Stimulated activated CD4-positive, alpha-beta T cell treated with anti-CD3 and anti-CD28 coated beads, TNF-alpha, amount 100 ng/mL, for 24 hours (primary cell): ENCODE measurements at places on chromosomes 2 and 18.

DNA sequence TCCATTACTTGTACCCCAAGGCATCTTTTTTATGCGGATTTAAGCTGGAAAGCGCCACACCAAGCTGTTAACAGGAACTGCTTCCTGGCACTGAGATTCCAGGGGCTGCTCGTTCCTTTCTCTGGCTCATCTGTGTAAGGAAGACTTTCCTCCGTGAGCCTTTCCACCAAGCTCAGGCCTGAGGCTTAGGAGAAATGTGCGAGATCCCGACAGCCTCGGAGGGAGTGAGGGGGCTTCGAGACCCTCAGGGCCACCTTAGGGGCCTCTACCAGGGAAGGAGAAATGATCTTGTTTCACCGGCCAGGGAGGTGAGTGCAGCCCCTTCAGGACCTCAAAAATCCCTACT, 17.1 kb downstream of the B3GNT7 start:
- DNase-seq, result no peak

- DNase-seq, result no peak
Measured at GRCh38 chr2:234193977-234194563, 143.6 kb downstream of the SPP2 start.

GRCh38 chr2:70728128-70728527, 39.9 kb downstream of the ADD2 start:
- no peak for DNase-seq

DNA sequence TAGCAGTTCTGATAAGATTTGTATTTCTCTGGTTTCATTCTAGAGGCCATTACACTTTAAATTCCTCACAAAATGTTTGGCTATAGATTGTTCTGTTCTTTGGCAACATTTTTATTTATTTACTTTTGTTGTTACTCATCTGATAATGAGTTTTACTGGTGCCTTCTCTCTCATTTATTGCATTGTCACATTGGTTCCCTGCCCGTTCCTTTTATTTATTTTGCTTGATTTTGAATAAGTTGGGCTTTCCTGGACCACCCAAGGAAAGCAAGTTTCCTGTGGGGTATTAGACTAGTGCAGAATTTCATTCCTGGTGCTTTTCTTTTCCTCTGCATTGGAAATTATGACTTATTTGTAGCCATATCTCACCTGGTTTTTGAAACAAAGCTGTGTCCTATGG, 232.0 kb downstream of the SOCS6 start:
- DNase-seq, result no peak

- DNase-seq, result peak; percentile 36
Measured at GRCh38 chr2:230866756-230867523, 2.2 kb downstream of the ITM2C start.

DNA sequence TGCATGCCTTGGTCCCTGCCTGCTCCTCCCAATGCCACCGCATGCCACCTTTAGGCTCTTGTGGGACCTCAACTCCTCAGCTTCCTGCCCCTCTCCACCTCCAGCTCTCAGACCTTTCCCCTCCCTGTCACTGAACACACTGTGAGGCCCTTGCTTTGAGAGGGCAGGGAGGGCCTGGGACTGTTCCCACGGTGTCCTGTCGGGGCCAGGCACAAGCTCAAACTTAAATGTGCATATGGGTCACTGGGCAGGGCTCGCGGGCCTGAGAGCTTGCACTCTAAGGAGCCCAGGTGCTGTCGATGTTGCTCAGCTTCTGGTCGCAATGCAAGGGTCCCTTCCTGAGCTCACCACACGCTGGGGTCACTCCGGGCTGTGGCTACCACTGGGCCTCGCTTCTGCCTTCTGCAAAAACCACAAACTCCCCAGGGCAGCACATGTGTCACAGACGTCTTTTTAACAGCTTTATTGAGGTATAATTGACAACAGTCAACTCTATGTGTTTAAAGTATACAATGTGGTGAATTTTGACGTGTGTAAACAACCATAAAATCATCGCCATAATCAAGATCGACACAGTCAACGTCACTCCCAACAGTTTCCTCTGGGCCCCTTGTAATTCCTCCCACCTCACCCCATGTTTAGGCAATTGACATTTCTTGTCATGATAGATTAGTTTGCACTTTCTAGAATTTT, 11.9 kb upstream of the B3GNT7 start:
- DNase-seq, result no peak

- no peak for DNase-seq
Measured at GRCh38 chr18:43933177-43933576, 655.9 kb upstream of the SYT4 start.

DNA sequence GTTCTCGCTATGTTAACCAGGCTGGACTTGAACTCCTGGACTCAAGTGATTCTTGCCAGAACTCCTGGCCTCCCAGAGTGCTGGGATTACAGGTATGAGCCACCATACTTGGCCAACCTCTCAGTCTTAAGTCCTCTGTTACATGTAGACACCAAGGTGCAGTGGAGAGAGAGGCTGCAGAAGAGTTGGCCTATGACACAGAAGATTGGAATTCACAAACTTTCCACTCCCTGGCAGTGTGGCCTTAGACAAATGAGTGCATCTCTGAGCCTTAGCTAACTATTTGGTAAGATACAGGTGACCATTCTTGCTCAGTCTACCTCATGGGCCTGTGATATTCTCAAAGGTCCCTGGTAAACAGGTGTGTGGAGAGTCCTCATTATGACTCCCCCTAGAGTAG, 159.7 kb downstream of the MYCN start:
- DNase-seq, result no peak

DNA sequence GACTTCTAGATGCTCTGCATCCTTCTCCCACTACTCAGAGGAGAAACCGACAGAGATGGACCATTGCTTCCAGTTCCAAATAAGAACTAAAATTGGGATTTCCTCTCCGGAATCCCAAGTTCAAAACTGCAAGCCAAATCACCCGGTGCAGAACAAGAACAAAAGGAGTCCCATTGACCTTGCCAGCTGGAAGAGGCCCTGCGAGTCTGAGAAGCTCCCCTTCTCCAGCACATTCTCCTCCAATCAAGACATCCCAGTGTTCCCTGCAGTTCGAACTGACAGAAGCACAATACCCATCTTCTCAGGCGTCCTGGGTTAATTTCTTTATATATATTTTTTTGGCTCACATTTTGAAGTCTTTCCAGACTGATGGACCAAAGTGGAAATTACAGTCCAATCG, 195.3 kb upstream of the MEIS1 start:
- no peak for DNase-seq

DNA sequence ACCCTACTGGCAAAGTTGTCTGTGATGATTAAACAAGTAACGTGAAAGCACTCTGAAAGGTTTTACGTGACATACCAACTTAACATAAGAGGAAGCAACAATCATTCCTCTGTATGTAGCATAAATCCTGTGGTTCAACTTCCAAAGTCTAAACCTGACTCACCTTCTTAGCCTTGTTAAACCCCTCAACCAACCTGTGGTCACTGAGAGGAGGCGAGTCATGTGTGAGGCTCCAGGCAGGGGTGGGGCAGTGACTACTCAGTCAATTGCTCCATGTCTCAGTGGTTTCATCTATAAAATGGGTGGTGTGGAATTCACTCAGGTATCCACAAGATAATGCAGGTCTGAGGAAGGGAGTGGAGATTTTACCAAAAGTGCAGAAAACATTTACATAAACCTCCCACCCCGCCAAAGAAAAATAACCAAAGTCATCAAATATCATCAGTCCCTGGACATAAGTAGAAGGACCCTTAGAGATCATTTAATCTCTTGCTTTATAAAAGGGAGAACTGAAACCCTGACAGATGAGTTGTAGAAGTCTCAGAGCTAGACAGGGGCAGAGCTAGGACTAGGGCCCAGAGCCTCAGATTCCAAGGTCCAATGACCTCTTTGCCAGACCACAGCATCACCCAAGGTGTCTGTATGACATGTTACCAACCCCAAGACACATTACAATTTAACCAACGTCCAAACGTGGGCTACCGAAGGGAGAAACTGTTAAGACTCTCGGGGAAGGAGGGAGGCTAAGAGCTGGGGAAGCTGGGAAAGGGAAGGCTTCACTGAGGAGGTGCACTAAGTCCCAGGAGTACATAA, 3.7 kb upstream of the PCBP1 start:
- peak; percentile 68 for DNase-seq

DNA sequence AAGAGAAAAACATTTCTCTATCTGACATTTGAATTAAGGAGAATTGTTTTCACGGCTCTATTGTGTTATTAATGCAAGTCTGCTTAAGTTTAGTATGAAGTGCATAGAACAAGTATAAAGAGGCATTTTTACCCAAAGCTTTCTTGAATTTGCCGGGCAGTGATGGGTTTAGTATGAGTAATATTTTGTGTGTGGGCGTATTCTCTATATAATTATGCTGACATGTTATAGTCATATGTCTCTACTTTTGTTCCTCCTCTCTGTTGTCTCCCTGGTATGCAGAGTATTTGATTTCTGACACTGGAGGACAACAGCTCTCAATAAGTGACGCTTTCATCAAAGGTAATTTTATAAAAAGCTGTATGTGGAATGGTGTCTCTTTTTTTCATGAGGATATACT, 45.9 kb downstream of the PIKFYVE start:
- DNase-seq, result no peak

DNA sequence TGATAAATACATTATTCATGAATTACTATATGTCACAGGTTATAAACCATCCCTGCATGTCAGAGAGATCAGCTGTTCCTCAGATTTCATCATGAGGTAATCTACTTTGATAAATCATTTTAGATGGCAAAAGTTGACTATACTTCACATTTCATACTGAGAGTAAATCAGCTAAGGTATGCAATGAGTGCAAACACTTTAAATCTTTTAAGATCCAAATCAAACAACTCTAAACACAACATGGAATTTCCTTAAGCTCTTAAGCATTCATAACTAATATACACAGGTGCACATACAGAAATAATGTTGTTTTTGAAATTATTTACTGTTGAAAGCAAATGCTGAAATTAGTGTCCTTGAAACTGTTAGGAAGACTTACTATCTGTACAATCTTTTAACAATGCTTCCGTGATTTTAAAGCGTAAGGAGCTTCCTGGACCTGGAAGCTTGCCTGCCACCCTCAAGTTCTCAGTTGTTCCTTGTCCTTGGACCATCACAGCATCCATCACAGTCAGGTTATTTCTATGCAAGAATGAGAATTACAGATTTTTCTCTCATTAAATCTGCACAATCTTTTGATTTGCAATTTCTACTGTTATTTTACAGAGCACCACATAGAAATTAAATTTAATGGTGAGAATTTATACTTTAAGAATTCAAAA, 83.2 kb downstream of the ZAP70 start:
- no peak for DNase-seq

GRCh38 chr18:10896851-10897250, 252.5 kb downstream of the PIEZO2 start:
- no peak for DNase-seq

GRCh38 chr18:41145516-41145915, 809.5 kb upstream of the PIK3C3 start:
- DNase-seq, result no peak

- no peak for DNase-seq
Measured at GRCh38 chr2:232485348-232485756, 2.3 kb downstream of the ECEL1 start.

- DNase-seq, result no peak
Measured at GRCh38 chr18:9706081-9706935, 1.8 kb upstream of the RAB31 start.

DNA sequence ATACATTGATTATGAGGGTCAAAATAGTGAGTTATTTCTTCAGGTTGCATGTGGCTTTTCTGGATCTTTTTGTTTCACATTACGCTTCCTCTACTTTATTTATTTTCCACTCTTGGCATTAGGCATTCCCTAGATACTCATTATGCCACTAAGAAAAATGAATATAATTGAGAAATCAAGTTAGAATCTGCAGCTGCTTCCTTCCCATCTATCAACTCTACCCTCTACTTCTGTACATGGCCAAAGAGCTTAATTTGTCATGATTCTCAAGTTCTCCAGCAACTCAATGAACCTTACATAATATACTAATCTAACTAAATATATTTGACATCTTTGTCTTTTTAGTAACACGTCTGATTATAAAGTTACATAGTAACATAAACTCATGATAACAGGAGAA, 598.1 kb upstream of the LRRTM4 start:
- DNase-seq, result no peak

DNA sequence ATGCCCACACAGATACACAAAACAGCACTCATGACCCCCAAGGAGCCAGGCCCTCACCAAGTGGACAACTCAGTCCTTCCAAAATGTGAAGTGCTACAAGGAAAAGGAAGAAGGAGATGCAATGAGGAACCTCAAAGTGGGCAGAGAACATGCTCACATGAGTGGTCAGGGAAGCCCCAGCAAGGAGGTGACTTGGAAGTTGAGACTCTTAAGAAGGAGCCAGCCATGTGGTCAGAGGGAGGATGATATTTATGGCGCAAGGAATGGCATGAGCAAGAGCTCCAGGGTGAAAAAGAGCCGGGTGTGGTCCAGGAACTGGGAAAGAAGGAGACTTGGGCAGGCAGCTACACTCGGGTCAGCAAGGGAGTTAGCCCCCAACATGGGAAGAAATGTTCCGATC, 30.0 kb upstream of the KLHL29 start:
- no peak for DNase-seq

GRCh38 chr2:109448946-109449788, 164.6 kb downstream of the SEPTIN10 start:
- no peak for DNase-seq

DNA sequence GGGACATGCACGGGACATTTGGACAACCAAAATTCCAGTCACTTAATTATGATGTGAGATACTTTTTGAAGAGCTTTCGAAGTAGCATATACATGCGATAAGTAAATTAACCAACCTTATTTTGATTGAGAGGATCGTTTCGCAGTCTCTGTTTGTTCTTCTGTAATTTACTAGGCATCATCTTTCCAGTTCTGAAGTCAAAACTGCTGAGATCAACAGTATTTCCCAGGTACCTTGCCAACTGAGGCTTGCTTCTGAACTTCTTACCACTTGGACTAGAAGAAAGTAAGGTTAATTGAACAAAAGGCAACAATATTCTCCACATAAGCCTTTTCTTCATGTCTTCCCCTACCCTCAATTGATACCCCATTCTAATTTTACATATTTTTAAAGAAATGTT, 19.6 kb downstream of the MBD2 start:
- no peak for DNase-seq

GRCh38 chr2:133485868-133486267, 82.4 kb downstream of the NCKAP5 start:
- no peak for DNase-seq

GRCh38 chr2:187136646-187137045, 287.7 kb upstream of the ZSWIM2 start:
- no peak for DNase-seq

DNA sequence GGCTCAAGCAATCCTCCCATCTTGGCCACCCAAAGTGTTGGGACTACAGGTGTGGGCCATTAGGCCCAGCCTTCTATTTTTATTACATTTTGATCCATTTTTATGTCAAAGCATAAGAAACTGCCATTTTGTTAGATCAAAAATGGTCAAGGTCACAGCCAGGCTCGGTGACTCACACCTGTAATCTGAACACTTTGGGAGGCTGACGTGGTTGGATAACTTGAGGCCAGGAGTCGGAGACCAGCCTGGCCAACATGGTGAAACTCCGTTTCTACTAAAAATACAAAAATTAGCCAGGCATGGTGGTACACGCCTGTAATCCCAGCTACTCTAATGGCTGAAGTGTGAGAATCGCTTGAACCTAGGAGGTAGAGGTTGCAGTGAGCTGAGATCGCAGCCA, 49.2 kb downstream of the EEF1B2 start:
- DNase-seq, result no peak
